Activated T-cell treated with anti-CD3 and anti-CD28 coated beads, Interleukin-2, amount 50 U/mL, for 48 hours (primary cell): ENCODE measurements at places on chromosomes 6 and 20.

- no peak for DNase-seq
Observed at GRCh38 chr6:5208471-5208971, 52.2 kb downstream of the LYRM4 start.

DNA sequence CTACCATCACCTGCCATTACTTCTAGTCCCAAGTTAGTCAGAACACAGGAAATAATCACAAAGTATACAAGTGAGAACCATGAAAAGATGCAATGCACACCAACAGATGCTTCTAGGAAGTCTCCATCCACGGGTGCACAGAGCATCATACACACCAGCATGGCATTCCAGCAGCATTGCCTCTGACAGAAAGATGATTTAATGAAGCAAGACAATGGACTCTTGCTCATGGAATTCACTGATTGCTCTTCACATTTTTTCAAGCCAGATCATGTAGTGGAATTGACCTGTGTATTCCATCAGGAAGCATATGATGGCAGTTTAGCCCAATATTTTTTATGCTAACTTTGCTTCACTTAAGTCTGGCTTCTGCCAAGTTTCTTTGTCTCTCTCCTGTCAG is 406.3 kb upstream of the RGS17 start:
- DNase-seq = no peak

DNA sequence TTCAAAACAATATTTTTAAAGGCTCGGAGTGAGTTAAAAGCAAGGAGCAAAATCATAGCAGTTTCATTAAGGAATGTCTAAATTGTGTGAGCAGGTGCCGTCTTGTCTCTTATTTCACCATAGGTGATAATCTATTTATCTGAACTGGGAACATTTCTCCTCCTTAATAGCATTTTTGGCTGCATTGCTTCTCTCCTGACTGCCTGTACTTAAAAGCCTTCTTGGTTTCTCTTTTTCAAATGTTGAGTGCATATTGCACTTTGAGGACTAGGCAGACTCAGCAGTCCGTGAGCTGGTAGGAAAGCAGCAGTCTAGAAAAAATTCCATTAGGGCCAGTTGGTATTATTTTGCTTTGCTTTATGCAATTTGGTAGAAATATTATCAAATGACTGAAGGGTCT is 645.9 kb downstream of the GRIK2 start:
- no peak for DNase-seq

- peak; percentile 89 for DNase-seq
Observed at GRCh38 chr20:38873050-38873581, 53.1 kb upstream of the FAM83D start.

DNA sequence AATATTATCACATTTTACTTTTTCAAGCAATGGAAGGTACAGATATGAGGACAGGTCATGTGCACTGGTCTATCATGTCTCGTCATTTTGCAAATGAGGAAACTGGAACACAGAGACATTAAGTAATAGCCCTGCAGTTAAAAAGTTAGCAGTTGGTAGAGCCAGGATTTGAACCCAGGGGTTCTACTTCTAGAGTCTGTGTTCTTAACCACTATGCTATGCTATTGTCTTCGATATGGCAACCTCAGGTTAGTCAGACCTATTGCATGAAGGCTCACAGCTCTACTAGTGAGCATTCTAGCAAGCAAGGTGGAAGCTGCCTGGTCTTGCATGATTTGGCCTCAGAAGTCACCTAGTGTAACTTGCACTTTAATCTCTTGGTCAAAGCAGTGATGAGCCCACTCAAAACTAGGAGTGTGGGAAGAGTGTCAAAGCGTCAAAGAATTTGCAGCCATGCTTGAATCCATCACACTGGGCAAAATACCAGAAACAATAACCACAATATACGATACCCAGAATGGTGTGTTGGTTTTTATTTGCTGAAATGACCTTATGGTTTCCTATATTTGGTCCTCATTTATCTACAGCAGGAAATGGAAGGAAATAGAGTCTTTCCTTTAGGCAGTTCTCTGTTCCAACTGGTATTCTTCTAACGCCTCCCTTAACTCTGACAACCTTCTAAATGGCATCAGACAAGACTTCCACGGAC is 20.4 kb upstream of the BMP2 start:
- no peak for DNase-seq

DNA sequence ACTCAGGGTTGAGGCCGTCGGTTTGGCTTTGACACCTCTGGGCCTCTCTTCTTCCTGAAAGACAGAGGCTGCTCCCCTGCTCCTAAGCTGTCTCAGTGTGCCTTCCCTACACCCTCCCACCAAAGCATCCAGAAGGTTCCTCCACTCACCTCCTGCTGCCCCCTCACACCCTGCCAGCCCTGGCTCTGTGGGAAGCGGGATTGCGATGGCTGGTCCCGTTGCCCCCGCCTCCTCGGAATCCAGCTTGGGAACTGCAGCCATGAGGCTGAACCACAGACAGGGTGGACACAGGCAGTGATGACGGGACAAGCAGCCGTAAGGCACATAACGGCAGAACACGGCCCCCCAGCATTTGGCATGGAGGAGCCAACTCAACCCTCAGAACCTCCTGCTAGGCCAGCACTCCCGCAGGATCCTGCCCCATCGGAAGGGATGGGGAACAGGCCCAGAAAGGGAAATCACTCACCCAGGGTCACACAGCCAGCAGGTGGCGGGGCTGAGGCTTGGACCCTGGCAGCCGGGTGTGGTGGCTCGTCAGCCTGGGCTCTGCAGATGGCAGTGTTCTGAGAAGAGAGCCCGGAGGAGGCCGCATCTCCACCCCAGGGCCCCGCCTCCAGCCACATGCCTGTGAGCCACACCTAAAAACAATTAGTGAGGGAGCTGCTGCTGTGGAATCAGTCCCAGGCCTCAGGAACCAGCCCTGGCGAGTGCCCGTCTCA is 139.6 kb downstream of the PHACTR3 start:
- DNase-seq = no peak

- DNase-seq = no peak
Observed at GRCh38 chr6:95518630-95519227, 58.6 kb upstream of the MANEA start.

- DNase-seq = no peak
Observed at GRCh38 chr6:37109714-37110499, 60.0 kb upstream of the PIM1 start.

DNA sequence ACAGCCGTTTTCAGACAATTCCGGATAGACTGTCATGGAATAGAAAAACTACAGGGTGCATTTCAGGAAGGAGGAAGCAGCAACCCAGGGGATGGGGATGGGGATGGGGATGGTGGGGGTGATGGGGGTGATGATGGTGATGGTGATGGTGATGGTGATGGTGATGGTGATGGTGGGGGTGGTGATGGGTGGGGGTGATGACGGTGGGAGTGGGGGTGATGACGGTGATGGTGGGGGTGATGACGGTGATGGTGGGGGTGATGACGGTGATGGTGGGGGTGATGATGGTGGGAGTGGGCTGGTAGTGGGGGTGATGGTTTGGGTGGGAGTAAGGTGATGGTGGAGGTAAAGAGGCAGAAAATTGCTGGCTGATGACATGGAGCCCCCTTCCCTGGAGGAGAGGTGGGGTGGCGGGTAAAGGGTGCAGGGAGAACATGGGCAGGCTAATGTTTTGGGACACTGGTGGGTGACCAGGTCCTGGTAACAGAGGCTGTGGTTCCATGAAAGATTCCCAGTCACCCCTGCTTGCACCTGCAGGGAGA is 17.5 kb downstream of the LAMA5 start:
- DNase-seq = no peak

DNA sequence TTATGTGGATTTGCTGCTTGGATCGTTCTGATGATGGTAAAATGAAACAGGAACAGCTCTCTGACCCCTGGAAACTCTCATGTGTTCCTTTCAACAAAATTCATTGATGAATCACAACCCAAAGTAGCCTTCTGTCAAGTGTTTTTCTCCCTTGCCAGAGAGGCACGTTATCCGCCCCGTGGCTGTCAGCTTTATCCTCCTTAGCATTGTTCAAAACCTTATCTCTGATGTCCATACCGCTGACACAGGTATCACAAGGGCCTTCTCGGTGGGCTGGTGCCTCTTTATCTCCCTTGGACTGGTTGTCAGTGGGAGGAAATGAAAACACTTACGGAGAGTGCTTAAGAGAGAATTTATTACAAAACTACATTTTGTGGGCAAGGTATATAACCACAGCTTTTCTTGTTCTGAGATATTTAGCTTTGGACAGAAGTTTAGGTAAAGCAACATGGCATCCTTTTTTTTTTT is 84.9 kb downstream of the TIAM2 start:
- DNase-seq = peak; percentile 47

DNA sequence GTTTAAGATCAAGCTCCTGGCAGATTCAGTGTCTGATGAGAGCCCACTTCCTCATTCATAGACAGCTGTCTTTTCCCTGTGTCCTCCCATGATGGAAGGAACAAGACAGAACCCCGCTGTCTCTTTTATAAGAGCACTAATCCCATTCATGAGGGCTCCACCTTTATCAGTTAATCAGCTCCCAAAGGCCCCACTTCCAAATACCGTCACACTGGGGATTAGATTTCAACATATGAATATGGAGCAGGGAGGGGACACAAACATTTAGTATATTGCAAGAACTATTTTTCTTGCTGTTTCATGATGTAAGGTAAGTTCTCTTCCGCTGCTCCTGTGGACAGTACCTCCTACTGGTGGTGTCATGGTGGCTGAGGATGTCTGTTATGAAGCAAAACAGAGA is 158.3 kb upstream of the IRAK1BP1 start:
- DNase-seq = no peak

DNA sequence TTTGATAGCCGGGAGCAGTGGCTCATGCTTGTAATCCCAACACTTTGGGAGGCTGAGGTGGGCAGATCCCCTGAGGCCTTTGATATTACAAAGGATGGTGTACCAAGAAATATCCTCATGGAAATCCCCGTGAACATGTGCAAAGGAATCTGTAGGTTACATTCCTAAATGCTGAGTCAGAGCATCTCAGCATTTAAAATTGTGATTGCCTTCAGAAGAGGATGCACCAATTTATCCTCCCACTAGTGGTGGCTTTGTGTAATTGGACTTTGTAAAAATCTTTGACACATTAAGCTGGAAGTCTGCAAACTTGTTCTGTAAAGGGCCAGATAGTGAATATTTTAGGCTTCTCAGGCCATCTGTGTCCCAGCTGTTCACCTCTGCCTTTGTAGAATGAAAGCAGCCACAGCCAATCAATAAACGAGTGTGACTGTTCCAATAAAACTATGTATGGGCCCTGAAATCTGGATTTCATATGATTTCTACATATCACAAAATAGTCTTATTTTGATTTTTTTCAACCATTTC is 11.8 kb downstream of the TMEM14B start:
- DNase-seq = no peak

GRCh38 chr6:117496383-117496990 is 14.0 kb downstream of the DCBLD1 start:
- DNase-seq = no peak

- no peak for DNase-seq
Observed at GRCh38 chr6:39698789-39699188, 26.4 kb downstream of the KIF6 start.
